SJSA1 (cell line): ENCODE measurements at places on chromosomes 1 and 21. TPM values are rescaled to one million over a fixed set of nuclear protein-coding genes. Genes with fewer than 3 reads are reported as not detected.

- peak; percentile 50 for DNase-seq
Measured at GRCh38 chr1:55235722-55236121, 20.6 kb upstream of the USP24 start.

GRCh38 chr1:77218477-77219165 is 609 bp downstream of the PIGK start:
- DNase-seq = no peak

- no peak for DNase-seq
Measured at GRCh38 chr1:23444104-23444533, 19.6 kb upstream of the TCEA3 start.

DNA sequence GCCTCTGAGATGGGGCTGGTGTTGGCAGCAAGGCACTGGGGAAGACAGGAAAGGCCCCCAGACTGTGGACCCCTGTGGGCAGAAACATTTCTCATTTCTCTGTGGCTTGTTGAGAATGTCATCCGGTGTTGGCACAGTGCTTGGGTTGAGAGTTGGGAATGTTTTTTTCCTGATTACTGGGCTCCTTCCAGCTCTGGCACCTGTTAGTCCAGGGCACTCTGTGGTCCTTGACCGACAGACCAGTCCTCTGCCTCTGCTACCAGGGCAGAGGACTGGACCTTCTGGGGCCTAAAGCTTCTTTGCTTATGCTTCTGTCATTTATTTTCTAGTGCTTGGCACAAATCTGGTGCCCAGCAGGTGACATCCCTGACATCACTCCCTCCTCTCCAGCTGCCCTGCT is 4.8 kb upstream of the SPRR5 start:
- DNase-seq = no peak

GRCh38 chr1:109490029-109490933 is 3.6 kb upstream of the CYB561D1 start:
- DNase-seq = peak; percentile 71

- no peak for DNase-seq
Measured at GRCh38 chr1:26626994-26627393, 68.8 kb upstream of the ARID1A start.

GRCh38 chr1:230515451-230516145 is 89.5 kb upstream of the PGBD5 start:
- no peak for DNase-seq

DNA sequence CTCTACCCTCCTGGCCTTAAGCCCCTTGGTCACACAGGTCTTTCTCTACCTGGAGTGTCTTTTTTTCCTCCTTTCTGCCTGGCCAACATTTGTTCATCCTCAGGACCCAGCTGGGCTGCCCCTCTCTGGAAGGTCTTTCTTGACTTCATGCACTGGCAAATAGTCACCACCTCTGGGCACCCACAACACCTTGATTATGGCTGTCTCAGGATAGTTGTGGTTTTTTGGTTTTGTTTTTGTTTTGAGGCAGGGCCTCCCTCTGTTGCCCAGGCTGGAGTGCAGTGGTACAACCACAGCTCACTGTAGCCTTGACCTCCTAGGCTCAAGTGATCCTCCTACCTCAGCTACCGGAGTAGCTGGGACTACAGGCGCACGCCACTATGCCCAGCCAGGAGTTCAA is 10.8 kb downstream of the RPS6KA1 start:
- DNase-seq = no peak

DNA sequence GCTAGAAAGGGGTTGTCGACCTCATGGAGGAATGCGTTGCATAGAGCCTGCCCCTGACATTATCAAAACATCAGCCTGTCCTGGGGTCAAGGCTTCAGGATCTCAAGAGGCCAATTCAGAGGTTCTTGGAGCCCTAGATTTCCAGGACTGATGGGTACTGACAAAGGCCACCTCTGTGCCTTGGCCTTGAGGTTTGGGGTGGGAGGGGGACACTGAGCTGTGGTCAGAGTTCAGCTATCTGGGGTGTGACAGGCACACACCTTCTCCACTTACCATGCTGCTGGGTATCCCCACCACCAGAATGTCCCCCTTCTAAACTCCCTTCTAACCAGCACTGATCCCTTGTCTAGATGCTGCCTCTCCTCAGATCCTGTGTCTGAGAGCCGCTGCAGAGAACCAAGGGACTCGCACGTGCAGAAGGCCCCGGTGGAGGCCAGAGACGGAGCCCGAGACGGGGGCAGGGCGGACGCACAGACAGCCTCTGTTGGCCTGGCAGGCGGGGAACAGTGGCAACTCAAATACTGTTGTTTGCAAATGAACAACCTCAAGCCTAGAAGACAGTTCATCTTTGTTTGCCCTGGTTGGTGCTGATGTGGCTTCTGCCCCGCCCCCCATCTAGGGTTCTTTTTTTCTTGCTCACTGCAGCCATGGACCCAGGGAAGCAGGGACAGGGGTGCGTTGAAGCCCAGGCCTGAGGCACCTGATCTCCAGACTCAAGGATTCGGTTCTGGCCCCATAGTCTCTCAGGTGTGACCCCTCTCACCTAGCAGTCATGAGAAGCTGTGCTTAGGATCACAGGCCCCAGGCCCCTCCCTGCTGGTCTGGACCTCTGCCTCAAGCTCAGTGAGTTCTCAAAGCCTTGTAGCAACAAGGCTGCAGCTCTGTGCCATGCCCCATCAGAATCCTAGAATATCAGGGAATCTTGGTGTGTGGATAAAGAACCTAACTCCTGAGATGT is 28.1 kb upstream of the CSF1 start:
- DNase-seq = no peak

GRCh38 chr1:172144445-172145061 is 275.9 kb upstream of the C1orf105 start:
- DNase-seq = peak; percentile 95

- no peak for DNase-seq
Measured at GRCh38 chr1:153919876-153920852, 2.6 kb downstream of the GATAD2B start.

Gene ERICH3
- total RNA-seq = not detected in 2 replicates

Gene HMCN1
- 11.9 and 21.4 TPM in 2 replicates for total RNA-seq

Gene GOLT1A
- total RNA-seq = not detected in 2 replicates

Gene S1PR1
- total RNA-seq = 3.7 and 13.3 TPM in 2 replicates

Gene GLUL
- 150 and 181 TPM in 2 replicates for total RNA-seq

Gene OR2M7
- total RNA-seq = not detected in 2 replicates

Gene GOLPH3L
- total RNA-seq = 2.3 and 3.9 TPM in 2 replicates
